ENCODE measurements at places on chromosomes 6 and 20.

DNA sequence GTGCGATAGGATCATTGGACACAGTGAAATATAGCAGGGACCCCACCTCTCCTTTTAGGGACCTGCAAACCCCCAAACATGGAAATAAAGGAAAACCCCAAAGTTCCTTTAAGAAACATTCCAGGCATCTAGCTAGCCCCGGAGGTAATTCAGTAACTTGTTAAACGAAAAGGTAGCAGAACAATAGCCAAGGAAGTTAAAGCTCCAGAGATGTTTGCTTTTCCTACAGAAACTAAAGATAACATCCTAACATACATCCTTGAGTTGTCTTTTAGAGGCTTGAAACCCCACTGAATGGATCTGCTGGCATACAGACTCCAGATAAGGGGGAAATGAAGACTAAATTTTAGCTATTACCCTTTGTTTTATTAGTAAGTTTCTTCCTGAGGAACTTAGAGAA, 51.0 kb downstream of the FAM184A start:
- DNase-seq: no peak

DNA sequence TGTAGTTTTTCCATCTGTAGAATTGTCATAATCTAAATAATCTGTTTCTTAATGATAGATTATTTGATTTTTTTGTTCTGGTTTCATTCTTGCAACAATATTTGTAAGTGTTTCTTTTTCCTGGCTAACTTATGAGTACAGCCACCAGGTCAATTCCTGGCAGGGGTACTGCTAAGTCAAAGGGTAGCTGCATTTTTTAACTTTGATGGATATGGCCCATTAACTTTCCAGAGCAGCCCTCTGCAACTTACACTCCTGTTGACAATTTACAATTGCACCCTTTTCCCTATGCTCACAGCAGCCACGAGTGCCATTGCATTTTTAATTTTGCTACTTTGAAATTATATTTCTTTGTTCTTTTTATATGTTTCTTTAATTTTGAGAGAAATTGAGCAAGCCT, 209.3 kb upstream of the CST7 start:
- no peak for DNase-seq

DNA sequence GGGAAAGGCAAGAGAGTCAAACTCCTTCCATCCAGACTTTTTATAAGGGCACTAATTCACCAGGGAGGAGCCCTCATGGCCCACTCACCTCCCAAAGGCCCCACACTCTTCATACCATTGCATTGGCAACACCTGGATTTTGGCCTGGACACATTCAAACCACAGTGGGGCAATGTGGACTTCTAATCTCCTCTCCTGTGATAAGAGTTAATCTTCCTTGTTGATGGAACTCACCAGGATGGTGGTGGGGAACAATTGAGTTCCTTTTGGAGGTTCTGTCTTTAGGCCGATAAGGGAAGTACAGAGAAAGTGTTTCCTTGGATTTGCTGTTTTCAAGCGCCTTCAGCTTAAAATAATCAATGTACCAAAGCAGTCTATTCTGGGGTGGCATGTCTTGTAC, 268.7 kb downstream of the CD83 start:
- no peak for DNase-seq

GRCh38 chr6:167094820-167095637, 27.9 kb upstream of the CCR6 start:
- no peak for DNase-seq

GRCh38 chr6:131980791-131981623, 29.8 kb upstream of the CCN2 start:
- DNase-seq: no peak

- no peak for DNase-seq
Observed at GRCh38 chr6:119848696-119849095, 499.1 kb upstream of the MAN1A1 start.

- DNase-seq: no peak
Observed at GRCh38 chr6:124907596-124907995, 54.6 kb upstream of the RNF217 start.

GRCh38 chr20:58875541-58876134, 23.1 kb downstream of the GNAS start:
- DNase-seq: no peak
